ENCODE measurements at places on chromosomes 3 and 15.

- no peak for DNase-seq
Observed at GRCh38 chr3:179166561-179167201, 18.5 kb downstream of the PIK3CA start.

DNA sequence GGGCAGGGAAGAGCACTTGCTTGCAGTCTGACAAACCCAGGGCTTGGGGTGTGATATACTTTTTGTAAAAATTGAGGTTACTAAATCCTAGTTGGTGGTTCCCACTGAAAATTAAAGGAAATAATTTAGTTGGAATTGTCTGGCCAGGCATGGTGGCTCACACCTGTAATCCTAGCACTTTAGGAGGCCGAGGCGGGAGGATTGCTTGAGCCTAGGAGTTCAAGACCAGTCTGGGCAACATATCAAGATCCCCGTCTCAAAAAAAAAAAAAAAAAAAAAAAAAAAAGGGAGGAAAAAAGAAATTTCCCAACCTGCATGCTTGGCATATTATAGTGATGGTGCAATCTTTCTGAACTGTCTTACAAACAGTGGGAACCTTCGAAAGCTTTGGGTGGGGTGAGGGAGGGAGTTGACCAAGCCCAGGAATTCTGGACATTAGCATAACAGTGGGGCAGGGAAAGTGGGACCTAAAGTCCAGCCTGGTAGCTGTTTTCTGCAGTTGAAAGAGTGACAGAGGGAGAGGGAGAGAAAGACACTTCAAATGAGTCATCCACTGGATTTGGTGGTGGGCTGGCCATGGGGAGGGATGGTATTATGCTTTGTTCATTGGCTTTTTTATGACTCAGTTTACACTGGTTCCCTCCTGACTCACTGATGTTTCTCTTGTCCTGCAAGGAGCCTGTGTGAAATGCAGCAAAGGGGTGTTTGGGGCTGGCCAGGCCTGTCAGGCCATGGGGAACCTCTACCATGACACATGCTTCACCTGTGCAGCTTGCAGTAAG is 41.1 kb downstream of the LIMD1 start:
- DNase-seq: no peak

GRCh38 chr15:83626171-83626802 is 27.6 kb upstream of the ADAMTSL3 start:
- DNase-seq: no peak

DNA sequence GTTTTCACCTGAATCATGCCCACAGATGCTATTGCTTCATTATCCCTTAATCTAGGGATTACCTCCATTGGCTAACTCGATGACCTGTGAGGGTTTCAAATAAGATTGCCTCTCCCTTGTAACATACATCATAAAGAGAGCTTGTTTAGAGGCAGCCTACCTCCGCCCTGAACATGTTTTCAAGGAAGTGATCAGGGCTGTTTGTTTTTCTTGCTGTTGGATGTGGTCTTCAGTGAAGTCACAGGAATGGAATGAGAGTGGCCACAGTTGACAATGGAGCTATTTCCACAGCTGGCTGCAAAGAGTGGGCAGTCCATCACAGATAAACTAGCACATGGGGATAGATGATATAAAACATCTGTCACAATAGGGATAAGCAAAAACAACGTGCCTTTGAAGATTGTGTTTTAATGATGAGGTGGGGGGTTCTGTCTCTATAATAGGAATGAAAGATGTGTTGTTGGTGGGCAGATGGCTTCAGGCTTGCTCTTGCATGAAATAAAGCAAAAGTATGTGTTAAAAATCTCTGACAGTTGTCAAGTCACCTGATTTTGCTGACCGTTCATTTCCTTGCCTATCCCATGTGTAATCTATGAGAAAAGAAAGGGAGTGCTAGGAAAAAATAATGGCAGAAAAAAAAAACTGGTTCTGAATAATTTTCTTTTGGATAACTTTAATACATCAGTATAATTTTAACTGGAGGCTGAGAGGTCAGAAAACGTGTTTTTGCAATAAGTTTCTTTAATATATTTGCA is 642.3 kb downstream of the RBMS3 start:
- DNase-seq: no peak

DNA sequence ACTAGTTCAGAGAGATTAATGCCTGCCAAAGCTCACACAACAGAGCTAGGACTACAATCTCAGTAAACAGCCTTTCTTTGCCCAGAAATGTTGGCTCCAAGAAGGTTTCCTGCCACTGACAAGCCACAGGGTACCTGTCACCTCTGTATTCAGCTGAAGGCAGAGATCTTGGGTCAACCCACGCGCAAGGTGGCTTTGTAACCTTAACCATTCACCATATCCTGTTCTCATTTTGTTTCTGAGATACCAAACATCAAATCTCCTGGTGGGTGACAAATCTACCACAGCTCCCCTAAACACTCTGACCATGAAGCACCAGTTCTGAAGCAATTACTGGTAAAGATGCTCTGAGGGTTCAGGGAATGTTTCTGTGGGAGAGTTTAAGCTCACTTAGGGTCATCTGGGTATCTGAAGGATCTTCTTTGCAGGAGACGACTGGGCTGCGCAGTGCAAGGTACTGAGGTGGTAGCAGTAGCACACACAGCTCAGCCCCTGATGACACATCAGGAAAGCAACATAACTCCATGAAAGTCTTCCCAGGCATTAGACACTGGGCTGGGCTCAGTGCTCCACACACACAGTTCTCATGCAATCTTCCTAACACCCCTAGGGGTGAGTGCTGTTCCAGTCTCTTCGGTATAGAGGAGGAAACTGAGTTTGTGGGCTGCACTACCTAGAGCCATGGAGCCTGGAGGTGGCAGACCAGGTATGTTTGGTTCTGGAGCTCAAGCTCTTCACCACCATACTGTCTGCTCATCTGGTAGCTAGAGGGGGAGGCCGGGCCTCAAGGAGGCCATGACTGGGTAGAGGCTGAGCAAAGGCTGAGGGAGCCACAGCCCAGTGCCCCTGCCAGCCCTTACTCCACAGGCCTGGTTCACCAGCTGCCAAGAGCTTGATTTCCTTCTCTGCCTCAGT is 7.7 kb downstream of the CXCR6 start:
- peak; percentile 33 for DNase-seq

DNA sequence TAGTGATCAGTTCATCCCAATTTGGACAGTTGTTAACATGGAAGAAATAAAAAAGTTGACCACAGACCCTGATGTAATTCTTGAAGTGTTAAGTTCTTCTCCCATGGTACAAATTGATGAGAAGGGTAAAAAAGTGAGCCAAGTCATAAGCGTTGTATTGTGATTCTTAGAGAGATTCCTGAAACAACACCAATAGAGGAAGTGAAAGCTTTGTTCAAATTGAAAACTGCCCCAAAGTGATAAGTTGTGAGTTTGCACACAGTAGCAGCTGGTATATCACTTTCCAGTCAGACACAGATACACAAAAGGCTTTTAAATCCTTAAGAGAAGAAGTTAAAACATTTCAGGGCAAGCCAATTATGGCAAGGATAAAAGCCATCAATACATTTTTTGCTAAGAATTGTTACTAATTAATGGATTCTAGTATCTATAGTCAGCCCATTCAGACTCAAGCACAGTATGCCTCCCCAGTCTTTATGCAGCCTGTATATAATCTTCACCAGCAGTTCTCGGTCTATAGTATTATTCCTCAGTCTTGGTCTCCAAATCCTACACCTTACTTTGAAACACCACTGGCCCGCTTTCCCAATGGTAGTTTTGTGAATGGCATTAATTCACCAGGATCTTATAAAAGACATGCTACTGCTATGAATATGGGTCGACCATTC is 38.2 kb downstream of the CDIN1 start:
- no peak for DNase-seq

- no peak for DNase-seq
Observed at GRCh38 chr3:13493867-13494441, 13.8 kb downstream of the HDAC11 start.

DNA sequence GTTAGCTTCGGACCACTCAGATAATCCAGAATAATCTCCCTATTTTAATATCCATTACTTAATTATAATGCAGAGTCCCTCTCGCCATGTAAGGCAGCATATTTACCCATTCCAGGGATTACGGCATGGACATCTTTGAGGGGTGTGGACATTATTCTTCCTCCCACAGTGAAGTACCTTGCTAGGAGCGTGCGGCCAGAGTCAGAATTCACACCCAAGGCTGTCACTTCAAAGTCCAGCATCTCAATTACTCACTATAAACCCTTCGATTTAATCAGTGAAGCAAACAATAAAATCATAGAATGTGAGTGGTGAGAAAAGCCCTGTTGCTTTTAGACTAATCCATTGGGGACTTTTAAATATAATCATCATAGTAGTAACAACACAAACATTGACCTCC is 11.6 kb downstream of the SEMA6D start:
- DNase-seq: no peak

- DNase-seq: peak; percentile 26
Observed at GRCh38 chr3:9732080-9732739, 675 bp downstream of the BRPF1 start.

DNA sequence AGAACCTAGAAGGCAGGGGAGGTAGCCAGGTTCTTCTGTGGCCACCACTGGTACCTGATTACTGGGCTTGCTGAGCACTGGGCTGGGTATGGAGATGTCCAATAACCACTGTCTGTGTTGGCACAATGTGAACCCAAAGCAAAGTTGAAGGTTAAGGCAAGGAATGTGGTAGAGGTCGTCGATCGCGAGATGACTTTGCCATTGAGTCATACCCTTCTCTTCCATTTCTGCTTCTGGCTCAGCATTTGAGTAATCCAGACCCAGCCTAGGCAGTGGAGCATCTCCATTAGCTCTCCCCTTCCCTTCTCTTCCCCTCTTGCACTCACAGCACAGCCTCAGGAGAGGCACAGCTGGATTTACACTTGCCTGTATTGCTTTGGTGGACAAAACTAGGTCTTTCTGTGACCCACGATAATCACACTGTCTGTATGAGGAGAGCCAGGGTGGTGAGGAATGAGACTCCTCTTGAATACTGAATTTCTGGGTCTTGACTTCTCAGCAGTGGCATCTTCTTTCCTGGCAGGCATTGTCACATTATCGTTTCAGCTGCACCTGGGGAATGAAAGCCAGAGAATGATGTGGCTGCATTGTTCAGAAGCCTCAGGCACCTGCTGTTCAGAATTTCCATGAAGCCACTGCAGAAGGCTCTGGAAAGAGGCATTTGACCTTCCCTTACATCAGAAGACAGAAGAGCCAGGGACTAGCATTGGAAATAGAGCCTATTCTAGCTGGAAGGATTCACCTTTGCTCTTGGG is 272.6 kb downstream of the PDCD6IP start:
- DNase-seq: no peak

- no peak for DNase-seq
Observed at GRCh38 chr3:115186351-115187148, 39.5 kb upstream of the ZBTB20 start.

GRCh38 chr3:176988795-176989194 is 208.5 kb downstream of the TBL1XR1 start:
- DNase-seq: no peak

DNA sequence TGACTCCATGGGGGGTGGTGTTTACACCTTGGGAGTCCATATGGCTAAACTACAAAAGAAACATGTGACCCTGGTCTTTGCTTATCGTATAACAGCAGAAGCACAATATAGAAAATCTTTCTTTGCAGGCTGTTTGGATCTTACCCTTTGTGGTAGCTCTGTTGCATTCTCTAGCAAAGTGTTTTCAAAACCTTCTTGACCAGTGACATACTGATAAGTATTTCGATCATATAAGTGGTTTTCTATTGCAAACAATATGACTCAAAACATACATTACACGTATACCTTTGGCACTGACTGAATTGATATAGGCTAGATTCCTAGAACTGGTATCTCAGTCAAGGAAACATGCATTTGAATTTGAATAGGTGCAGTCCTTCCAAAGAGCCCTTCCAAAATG is 24.7 kb upstream of the ATP10A start:
- DNase-seq: no peak

- no peak for DNase-seq
Observed at GRCh38 chr3:143200001-143200924, 80.7 kb downstream of the CHST2 start.

DNA sequence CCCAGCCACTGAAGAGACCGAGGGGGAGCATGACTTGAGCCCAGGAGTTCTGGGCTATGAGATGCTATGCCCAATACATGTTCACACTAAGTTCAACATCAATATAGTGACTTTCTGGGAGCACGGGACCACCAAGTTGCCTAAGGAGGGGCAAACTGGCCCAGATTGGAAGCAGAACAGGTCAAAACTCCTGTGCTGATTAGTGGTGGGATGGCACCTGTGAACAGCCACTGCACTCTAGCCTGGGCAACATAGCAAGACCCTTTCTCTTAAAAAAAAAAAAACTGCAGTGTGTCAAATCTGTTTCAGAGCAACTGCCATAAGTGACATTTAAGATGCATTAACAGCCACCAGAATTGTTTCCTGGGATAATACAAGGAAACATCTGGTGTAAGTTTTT is 9.8 kb downstream of the HES1 start:
- DNase-seq: no peak

DNA sequence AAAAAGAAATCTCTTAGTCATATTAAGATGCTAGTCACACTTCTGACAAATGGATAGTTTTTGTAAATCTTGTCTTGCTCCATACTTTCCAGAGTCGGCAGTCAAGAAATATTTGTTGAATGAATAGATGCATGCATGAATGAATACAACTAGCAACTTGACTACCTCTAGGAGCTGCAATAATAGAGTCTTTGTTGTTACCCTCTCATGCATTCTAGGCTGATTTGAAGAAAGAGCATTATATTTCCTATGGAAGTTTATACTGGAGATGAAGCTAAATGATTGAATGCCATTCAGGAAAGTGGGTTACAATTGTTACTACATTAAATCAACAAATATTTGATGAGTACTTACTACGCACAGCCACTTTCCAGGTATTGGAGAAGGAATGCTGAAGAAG is 18.1 kb upstream of the TRAT1 start:
- no peak for DNase-seq

DNA sequence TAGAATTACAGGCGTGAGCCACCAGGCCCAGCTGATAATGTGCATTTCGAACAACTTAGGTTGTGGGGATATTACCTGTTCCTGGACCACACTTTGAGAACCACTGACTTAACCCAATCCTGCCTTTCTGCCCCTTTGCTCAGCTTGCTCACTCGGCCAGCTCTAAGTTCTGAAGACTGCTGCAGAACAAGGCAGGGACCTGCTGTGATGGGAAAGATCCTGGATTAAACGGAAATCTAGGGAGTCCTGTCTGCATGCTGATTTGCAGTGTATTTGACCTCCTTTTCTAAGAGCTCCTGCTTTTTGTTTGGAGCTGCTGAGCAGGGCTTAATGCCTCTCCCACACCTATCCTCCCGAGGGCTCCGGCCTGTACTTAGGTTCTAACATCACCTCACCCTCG is 2.9 kb downstream of the LTK start:
- no peak for DNase-seq

DNA sequence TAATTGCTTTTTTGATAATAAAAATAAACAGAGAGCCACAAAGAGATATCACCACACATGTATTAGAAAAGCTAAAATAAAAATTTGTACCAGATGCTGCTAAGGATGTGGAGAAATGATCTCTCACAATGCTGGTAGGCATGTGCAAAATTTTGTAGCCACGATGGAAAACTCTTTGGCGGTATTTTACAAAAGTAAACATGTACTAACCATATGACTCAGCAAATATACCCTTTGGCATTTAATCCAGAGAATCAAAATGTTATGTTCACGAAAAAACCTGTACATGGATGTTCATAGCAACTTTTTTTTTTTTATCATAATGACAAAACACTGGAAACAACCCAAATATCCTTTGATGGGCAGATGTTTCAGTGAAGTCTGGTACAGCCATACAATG is 261.2 kb downstream of the LPP start:
- no peak for DNase-seq
